ENCODE measurements at places on chromosomes 3 and 15.
A peak's percentile ranks its signal among the peaks of the same experiment; 100 is the strongest.

- DNase-seq, result no peak
Measured at GRCh38 chr3:38588371-38588971, 61.0 kb downstream of the SCN5A start.

DNA sequence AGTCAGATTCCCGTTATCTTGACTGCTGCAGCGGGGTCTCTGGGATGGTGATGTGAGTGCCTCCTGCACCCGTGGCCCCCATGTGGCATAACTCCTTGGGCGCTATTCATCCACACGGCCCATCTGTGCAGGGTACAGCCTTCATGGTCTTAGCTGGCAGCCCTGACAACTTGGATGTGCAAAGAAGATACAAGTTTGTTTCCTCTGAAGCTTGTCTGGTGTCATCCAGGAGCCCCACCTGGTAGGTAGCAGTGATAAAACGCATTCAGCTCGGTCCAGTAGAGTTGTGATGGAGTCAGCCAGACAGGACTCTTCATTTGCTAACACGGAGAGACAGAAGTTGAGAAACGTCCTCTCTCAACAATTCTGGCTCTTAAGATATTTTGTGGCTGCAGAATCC lies 53.3 kb downstream of the CORO2B start:
- DNase-seq, result no peak

DNA sequence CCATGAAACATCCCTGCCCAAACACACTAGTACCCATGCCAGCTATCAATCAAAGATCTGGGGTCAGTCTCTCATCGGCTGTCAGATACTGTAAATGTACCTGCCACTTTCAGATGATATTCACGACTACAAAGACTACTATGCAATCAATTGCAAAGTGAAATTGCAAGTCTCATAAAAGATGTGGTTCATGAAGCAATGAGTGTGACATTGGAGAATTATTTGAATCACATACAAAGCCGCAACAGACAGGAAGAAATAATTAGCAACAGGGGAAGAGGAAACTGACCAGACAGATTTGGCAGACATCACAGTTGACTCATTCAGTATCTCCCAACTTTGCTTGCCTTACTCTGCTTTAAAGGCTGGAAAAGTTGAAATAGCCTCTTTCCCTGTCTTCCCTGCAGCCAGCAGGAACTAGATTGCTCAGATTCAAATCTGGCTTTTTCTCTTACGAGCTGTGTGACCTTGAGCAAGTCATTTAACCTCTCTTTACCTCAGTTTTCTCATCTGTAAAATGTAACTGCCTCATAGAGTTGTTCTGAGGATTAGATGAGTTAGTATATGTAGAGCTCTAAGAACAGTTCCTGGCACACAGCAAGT lies 95.7 kb upstream of the C3orf80 start:
- no peak for DNase-seq

GRCh38 chr3:188231456-188231855 lies 77.5 kb downstream of the LPP start:
- no peak for DNase-seq

DNA sequence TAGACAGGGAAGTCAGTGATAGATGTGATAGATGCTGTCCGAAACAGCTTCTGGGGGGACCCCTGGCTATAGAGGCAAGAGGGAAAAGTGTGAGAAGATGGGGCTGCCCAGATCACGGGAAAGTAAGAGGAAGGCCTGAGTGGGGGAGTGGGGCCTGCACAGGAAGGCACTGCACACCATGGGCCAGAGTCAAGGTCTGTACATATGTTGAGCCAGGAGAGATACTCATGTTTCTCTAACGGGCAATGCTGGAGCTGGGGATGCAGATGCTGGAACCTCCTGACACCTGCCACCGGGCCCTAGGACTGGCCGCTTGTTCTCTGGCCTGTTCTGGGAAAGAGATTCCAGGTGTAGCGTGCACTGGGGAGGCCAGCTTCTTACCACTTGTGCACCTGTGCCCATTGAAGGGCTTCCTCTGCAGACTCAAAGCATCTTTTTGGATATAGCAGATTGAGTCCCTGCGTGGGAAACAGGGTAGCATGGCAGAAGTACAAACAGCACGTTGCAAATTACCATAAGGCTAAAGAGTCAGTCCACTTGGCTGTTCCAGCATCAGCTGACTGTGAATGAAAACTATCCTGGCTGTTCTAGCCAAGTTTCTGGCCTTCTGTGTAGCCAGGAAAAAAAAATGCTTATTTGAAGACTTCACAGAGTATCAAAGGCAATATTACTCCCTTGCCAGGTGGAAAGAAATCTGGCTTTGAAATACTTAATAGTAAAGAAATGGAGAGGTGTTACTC lies 77.1 kb upstream of the GSK3B start:
- no peak for DNase-seq

- DNase-seq, result no peak
Measured at GRCh38 chr15:56019060-56019793, 25.8 kb upstream of the NEDD4 start.

DNA sequence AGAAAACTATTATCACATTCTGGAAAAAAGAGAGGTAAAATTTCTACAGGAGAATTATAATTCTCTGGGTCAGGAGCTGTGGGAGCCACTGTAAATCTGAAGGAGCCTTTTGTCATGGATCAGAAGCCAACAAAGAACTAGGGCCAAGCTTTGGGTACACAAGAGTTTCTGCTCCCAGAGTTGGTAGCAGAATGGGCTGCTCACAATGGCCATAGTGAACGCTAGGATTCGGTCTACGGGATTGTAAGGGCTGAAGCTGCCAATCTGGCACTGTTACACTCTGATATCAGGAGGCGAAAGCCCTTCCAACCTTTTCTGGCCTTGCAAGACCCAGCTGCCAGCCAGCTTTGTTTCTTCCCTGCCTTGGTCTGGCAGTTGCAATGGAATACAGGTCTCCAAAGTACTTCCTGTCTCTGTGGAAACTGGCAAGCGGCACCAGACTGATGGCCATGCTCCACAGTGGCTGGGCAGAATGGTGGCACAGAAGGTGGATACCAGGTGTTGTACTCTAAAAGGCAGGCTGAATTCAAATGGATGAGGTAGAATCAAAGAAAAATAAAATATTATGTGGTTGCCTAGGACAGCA lies 831.7 kb downstream of the CADM2 start:
- DNase-seq, result no peak

DNA sequence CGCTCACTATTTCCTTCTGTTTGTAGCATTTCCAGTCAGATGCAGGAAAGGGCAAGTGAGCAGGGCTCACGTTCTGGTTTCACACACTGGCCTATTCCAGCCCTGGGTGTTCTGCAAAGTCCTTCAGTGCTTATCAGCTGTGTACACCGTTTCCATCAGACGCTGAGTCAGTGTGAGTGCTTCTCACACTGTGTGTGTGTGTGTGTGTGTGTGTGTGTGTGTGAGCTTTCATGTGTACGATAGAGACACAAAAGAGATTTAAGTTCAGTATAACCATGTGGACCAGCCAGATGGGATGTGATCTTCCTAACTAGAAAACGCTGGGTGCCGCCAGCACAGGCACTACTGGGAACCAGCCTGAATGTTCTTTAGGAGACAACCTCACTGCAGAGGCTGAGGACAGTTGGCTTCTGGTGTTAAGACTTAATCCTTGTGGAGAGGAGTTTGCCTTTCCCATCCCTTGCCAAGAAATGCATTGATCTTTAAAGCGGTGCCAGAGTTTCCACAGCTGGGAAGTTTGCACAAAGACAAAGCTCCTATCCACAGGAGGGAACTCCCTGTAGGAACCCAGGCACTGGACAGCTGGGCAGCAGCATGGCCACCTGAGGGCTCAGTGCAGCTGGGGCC lies 3.9 kb upstream of the CHSY1 start:
- no peak for DNase-seq

- DNase-seq, result no peak
Measured at GRCh38 chr3:98136631-98137030, 6.1 kb downstream of the OR5H1 start.

- no peak for DNase-seq
Measured at GRCh38 chr15:62637574-62637897, 405.0 kb upstream of the TPM1 start.

DNA sequence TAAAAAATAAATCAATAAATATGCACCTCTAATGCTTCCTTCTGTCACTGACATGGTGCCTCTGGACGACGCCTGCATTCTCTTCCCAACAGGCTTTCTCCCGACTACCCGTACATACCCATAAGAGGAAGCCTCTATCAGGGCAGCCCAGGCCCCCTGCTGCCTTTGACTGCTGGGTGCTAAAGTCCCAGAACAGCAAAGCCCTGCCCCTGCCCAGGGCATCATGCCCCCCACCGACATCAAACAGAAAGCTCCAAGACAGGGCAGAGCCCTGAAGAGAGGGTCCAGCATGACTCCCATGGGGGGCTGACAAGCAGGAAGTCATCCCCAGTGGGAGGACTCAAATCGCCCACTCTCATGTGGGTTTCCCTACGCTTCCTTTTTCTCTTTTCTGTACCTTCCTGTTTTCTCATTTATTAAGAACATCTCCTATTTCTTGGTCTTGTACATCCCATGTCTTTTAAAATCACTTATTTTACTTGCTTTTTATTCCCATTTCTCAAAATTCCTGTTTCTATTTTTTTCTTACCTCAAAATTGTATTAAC lies 23.4 kb downstream of the XPC start:
- no peak for DNase-seq

DNA sequence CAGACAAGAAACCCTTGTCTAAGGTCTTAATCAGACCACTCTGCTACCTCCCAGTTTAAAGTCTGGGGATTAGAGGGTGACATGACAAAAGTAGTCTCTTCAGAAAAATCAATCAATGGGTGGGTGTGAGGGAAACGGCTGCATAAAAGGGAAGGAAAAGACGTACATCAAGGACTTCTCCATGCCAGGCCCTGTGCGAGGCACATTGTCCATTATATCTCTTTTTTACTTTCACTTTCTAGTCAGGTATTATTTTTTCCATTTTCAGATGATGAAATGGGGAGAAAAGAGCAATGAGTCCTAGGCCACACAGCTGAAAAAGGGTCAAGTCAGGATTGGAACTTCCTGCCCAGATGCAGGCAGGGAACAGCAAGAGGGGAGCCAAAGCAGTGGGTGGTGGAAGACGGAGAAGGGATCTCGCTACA lies 4.6 kb upstream of the CX3CR1 start:
- DNase-seq, result no peak

DNA sequence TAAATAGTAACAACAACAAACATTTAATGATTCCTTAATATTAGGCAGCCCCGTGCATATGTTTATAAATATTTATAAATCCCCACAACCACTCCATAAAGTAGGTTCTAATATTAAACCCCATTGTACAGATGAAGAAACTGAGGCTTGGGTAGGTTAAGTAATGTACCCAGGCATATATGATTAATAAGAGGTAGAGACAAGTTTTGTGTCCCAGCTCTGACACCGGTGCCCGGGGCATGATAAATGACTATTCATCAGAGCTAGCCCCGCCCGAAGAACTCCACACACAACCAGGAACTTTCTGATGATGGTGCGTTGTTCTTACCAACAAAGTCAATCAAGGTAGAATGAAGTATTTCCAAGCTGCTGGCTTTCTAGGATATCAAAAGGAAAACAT lies 19.4 kb downstream of the CDCP1 start:
- no peak for DNase-seq

- peak; percentile 30 for DNase-seq
Measured at GRCh38 chr3:185176750-185177359, 24.0 kb upstream of the C3orf70 start.

DNA sequence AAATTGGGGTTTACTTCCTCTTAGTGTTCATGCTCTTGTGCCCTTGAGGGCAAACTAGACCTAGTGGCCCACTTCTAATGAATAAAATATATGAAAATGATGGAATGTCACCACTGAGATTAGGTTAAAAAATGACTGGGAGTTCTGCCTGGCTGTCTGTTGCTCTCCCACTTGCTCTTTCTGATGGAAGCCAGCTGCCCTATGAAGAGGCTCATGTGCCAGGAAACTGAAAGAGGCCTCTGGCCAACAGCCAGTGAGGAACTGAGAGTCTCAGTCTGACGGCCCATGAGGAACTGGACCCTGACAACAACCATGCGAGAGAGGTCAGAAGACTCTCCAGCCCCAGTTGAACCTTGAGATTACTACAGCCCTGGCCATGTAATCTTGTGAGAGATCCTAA lies 107.1 kb upstream of the FHIT start:
- no peak for DNase-seq

- no peak for DNase-seq
Measured at GRCh38 chr3:120156699-120157098, 62.5 kb upstream of the GSK3B start.

GRCh38 chr15:66770518-66771350 lies 68.7 kb downstream of the SMAD6 start:
- DNase-seq, result no peak

- no peak for DNase-seq
Measured at GRCh38 chr3:175386630-175387029, 527.5 kb downstream of the NAALADL2 start.

GRCh38 chr3:171116824-171117395 lies 90.4 kb upstream of the SLC2A2 start:
- no peak for DNase-seq

DNA sequence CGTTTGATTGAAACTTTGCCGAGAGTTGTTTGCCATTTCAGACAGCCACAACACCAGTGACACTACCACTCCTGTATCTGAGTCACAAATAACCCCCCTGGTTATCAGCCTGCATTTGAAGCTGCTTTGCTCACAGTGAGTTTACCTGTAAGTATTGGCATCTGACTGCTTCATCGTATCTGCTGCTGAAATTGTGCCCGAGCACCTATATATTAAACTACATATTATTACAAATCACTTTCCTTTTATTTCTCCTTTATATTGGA lies 39.2 kb upstream of the SPSB4 start:
- DNase-seq, result no peak

- no peak for DNase-seq
Measured at GRCh38 chr3:193902607-193903511, 233.1 kb upstream of the HES1 start.

DNA sequence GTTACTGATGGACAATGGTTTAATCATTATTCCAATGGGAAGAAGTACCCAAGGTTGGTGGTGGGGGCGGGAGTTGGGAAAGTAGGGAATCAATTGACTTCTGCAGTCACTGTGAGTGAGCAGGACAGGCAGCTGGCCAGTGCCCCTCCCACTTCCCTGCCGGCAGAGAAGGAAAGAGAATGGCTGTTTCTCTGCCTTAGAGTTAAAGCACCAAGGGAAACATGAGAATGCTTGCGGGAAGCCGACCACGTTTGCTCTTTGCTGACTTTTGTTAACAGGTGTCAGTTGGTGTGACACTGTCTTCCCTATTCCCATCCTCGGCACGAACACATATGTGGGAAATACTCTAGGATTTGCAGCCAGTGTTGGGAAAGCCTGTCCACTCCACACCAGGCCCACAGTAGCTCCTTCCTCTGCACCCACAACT lies 33.5 kb upstream of the MFSD1 start:
- DNase-seq, result no peak

- peak; percentile 21 for DNase-seq
Measured at GRCh38 chr3:48241796-48242455, 1.0 kb downstream of the ZNF589 start.

DNA sequence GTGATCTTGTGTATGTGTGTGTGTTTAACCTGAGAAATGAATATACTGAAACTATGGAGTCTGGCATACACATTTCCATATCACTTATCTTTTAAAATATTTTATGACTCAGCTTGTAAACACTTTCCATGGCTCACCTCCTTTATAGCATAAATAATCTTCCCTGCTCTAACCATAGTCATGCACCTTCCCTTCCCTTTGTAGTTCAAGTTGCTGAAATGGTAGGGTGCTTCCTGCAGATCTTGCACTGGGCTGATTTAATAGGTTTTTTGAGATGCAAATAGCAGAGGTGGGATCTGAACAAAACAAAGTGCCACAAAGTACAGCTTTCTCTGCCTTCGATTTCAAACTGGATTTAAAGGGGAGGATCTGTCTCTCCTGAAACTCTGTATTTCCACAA lies 712.7 kb upstream of the LMCD1 start:
- no peak for DNase-seq

Data from stimulated activated naive CD8-positive, alpha-beta T cell treated with anti-CD3 and anti-CD28 coated beads, Interleukin-15, Interleukin-2, amounts not matched to agents 100 U/mL and 50 U/mL, for 24 hours (primary cell).